ENCODE measurements at places on chromosomes 11 and 22.

GRCh38 chr22:36386900-36387708 lies 663 bp downstream of the MYH9 start:
- H3K27me3 ChIP-seq, result no peaks in the 10 kb centered on the region
- peak; percentile 78 for DNase-seq
- peak overlapping the region; percentile 98 for H3K4me3 ChIP-seq
- H3K4me1 ChIP-seq, result peaks cover 25% of the 10 kb centered on the region
- H3K27ac ChIP-seq, result peak overlapping the region; percentile 99

DNA sequence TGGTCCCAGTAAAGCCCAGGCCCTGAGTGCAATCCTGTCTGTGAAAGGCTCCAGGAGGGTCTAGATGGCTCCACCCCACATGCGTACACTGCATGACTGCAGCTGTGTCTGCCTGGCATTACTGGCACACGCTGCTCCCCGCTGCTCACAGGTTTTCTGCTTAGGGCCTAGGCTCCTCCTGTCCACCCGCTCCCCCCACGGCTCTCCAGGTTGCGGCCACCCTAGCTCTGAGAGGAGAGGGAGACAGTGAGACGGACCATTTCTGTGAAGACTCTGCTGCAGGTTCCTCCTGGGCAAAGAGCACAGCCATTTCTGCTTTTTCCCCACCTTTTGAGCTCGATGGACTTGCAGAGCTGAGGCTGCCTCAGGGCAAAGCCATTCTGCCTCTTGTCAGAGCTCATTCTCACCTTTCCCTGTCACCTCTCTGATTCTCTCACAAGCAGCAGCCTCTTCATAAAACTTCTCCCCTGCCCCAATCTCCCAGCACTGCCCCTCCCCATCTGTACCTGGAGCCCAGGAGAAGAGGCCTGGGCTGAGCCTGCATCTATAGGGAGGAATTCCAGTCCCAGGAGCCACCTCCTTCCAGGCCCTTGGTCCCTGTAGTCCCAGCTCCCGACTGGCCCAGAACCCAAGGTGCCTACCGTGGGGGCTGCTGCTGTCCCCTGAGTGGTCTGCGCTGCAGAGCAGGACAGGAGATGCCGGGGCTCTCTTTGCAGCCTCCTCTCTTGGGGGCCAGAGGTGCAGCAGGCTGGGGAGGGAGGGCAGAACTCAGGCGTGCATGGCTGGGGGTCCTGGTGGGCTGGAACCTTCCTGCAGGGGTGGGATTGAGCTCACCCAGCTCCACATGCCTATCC lies 433.7 kb upstream of the B3GAT1 start:
- peaks cover 3% of the 10 kb centered on the region for H3K27me3 ChIP-seq
- no peaks in the 10 kb centered on the region for H3K36me3 ChIP-seq
- H3K4me1 ChIP-seq, result no peaks in the 10 kb centered on the region
- no peak overlapping the region for H3K27ac ChIP-seq

GRCh38 chr22:44145544-44145943 lies 35.2 kb upstream of the PARVG start:
- peak overlapping the region; percentile 78 for H3K27ac ChIP-seq
- H3K4me1 ChIP-seq, result peaks cover 4% of the 10 kb centered on the region
- H3K4me3 ChIP-seq, result no peak overlapping the region
- H3K27me3 ChIP-seq, result no peaks in the 10 kb centered on the region
- peaks cover 44% of the 10 kb centered on the region for H3K36me3 ChIP-seq
- DNase-seq, result peak; percentile 46

- DNase-seq, result no peak
- H3K4me1 ChIP-seq, result no peaks in the 10 kb centered on the region
- H3K36me3 ChIP-seq, result no peaks in the 10 kb centered on the region
- H3K27ac ChIP-seq, result no peak overlapping the region
- no peak overlapping the region for H3K4me3 ChIP-seq
These were observed 462.8 kb downstream of the FAM181B start for GRCh38 chr11:82270870-82271269.

- no peaks in the 10 kb centered on the region for H3K36me3 ChIP-seq
- H3K27me3 ChIP-seq, result no peaks in the 10 kb centered on the region
- H3K27ac ChIP-seq, result no peak overlapping the region
- no peak overlapping the region for H3K4me3 ChIP-seq
- no peak for DNase-seq
These were observed 10.4 kb upstream of the KAT5 start for GRCh38 chr11:65701686-65702085.

GRCh38 chr11:69018924-69019323 lies 5.9 kb upstream of the MRGPRF start:
- H3K27me3 ChIP-seq, result peaks cover 6% of the 10 kb centered on the region
- no peak overlapping the region for H3K4me3 ChIP-seq
- H3K4me1 ChIP-seq, result peaks cover 13% of the 10 kb centered on the region
- H3K27ac ChIP-seq, result no peak overlapping the region
- no peak for DNase-seq
- no peaks in the 10 kb centered on the region for H3K36me3 ChIP-seq

- no peaks in the 10 kb centered on the region for H3K36me3 ChIP-seq
- H3K4me3 ChIP-seq, result no peak overlapping the region
- peak overlapping the region; percentile 75 for H3K27ac ChIP-seq
These were observed 14.4 kb downstream of the TIMP3 start for GRCh38 chr22:32815943-32816342.

- H3K4me1 ChIP-seq, result peaks cover 6% of the 10 kb centered on the region
- H3K36me3 ChIP-seq, result no peaks in the 10 kb centered on the region
- H3K27ac ChIP-seq, result peak overlapping the region; percentile 42
These were observed 28.0 kb downstream of the FADD start for GRCh38 chr11:70230840-70231710.

GRCh38 chr22:40157330-40157945 lies 20.3 kb upstream of the TNRC6B start:
- no peaks in the 10 kb centered on the region for H3K4me1 ChIP-seq
- no peak overlapping the region for H3K27ac ChIP-seq
- no peak for DNase-seq
- H3K27me3 ChIP-seq, result no peaks in the 10 kb centered on the region

GRCh38 chr11:77819921-77820564 lies 479 bp downstream of the RSF1 start:
- H3K27me3 ChIP-seq, result no peaks in the 10 kb centered on the region
- no peaks in the 10 kb centered on the region for H3K36me3 ChIP-seq
- H3K4me1 ChIP-seq, result peaks cover 75% of the 10 kb centered on the region
- peak; percentile 32 for DNase-seq
- H3K4me3 ChIP-seq, result peak overlapping the region; percentile 97

- H3K27ac ChIP-seq, result no peak overlapping the region
- peaks cover 12% of the 10 kb centered on the region for H3K4me1 ChIP-seq
- no peaks in the 10 kb centered on the region for H3K36me3 ChIP-seq
- no peak overlapping the region for H3K4me3 ChIP-seq
These were observed 55.2 kb upstream of the MYEOV start for GRCh38 chr11:69238573-69239351.

DNA sequence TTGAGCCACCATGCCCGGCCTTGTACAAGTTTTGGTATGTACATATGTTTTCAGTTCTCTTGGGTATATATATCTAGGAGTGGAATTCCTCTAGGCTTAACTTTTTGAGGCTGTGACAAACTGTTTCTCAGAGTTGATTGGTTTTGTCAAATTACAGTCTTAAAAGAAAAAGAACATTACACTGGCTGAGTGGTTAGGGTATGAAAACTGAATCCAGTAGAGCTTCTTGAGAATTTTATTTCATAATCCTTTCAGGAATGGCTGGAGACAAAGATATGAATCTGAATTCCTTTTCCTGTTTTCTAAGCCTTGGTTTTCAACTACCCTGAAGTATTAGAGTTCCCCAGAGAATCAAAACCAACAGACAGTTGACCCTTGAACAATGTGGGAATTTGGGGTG lies 6.5 kb downstream of the METTL15 start:
- H3K27me3 ChIP-seq, result no peaks in the 10 kb centered on the region
- no peak for DNase-seq
- H3K36me3 ChIP-seq, result no peaks in the 10 kb centered on the region
- H3K4me3 ChIP-seq, result no peak overlapping the region
- no peak overlapping the region for H3K27ac ChIP-seq

GRCh38 chr22:42841444-42841843 lies 15.6 kb downstream of the ARFGAP3 start:
- H3K4me3 ChIP-seq, result no peak overlapping the region
- no peaks in the 10 kb centered on the region for H3K27me3 ChIP-seq
- no peak overlapping the region for H3K27ac ChIP-seq
- H3K4me1 ChIP-seq, result peaks cover 8% of the 10 kb centered on the region
- DNase-seq, result no peak

DNA sequence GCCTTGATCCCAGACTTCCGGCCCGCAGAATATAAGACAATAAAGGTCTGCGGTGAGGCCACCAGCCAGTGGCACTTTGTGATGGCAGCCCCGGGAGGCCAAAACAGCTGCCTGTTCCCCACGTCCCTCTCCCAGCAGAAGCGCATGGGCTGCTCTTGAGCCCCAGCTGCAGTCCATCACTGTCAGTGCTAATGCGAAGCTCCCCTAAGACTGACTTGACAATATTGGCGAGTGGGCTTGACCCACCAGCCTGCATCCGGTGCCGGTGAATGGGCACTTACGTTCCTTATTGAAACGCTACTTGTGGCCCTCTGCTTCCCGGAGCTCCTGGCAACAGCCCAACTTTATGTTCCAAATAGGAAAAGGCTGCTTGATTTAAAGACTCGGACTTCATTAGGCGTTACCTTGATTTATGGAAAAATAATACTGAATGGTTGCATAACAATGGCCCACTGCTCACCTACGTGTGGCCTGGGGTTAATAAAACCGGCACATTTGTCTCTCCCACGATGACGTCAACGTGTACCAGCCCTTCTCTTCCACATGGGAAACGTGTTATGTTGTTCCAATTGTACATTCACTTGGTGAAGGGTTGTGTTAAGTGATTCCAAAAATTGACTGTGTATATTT lies 93.4 kb upstream of the SEPTIN5 start:
- DNase-seq, result no peak
- H3K27ac ChIP-seq, result peak overlapping the region; percentile 13
- H3K4me3 ChIP-seq, result no peak overlapping the region
- H3K27me3 ChIP-seq, result no peaks in the 10 kb centered on the region

- H3K36me3 ChIP-seq, result no peaks in the 10 kb centered on the region
- H3K27me3 ChIP-seq, result no peaks in the 10 kb centered on the region
- peaks cover 3% of the 10 kb centered on the region for H3K4me1 ChIP-seq
- H3K4me3 ChIP-seq, result no peak overlapping the region
- DNase-seq, result no peak
These were observed 21.3 kb downstream of the KRTAP5-5 start for GRCh38 chr11:1650918-1651262.

GRCh38 chr11:95991545-95991944 lies 67.6 kb upstream of the MTMR2 start:
- H3K36me3 ChIP-seq, result peaks cover 31% of the 10 kb centered on the region
- no peak overlapping the region for H3K4me3 ChIP-seq
- H3K27ac ChIP-seq, result no peak overlapping the region
- peaks cover under 1% of the 10 kb centered on the region for H3K4me1 ChIP-seq
- no peak for DNase-seq

DNA sequence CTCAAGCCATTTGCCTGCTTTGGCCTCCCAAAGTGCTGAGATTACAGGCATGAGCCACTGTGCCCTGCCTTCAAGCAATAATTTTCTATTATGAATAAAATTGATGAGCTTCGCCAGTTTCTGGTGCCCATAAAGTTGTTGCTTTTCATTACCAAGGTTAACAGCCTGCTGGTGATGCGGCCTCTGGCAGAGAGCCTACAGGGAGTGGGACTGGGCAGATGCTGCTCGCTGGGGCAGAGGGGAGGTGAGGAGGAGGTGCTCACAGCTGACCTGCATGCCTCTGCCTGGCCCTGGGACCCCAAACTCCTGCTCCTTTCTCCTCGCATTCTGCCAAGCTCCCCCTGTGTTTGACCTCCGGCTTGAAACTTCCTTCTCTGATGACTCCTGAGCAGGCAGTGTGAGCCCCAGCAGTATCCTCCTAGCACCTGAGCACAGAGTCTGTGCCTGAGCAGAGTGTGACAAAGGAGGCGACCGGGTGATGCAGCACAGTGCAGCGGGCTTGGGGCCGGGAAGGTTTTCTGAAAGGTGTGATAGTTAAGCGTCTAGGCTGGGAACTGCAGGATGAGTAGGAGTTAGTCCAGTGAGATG lies 56.1 kb upstream of the B3GAT1 start:
- H3K27me3 ChIP-seq, result peaks cover 75% of the 10 kb centered on the region
- H3K4me1 ChIP-seq, result no peaks in the 10 kb centered on the region
- H3K36me3 ChIP-seq, result no peaks in the 10 kb centered on the region
- no peak overlapping the region for H3K27ac ChIP-seq

GRCh38 chr11:6927030-6927617 lies 898 bp downstream of the ZNF215 start:
- no peaks in the 10 kb centered on the region for H3K36me3 ChIP-seq
- DNase-seq, result no peak
- H3K4me1 ChIP-seq, result peaks cover 8% of the 10 kb centered on the region
- no peak overlapping the region for H3K27ac ChIP-seq
- H3K4me3 ChIP-seq, result peak overlapping the region; percentile 62
- peaks cover 27% of the 10 kb centered on the region for H3K27me3 ChIP-seq

GRCh38 chr22:30541961-30542810 lies 4.4 kb downstream of the SEC14L6 start:
- no peak for DNase-seq
- H3K36me3 ChIP-seq, result no peaks in the 10 kb centered on the region
- H3K27me3 ChIP-seq, result peaks cover 62% of the 10 kb centered on the region
- no peak overlapping the region for H3K27ac ChIP-seq

DNA sequence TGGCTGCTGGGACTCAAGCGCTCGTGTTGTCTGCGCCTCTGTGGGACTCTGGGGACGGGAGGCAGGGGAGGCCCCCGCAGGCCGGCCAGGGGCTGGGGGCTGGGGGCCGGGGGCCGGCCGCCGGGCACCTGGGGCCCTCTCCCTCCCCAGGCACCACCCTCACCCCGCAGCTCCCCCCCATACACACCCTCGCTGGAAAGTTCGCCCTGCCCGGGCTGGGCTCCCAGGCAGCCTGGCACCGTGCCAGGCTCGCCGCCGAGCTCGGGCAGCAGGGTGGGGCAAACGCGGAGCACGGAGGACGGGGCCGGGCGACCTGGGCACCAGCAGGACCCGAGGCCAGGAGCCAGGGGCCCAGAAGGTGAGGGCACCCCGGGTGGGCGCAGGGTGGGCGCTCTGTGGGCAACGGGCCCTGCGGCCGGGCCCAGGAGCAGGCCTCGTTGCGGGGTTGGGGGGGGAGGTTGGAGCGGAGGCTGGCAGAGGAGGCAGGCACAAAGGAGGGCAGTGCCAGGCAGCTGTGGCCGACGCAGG lies 76.7 kb upstream of the WNT7B start:
- H3K4me3 ChIP-seq, result peak overlapping the region; percentile 87
- DNase-seq, result peak; percentile 80
- H3K4me1 ChIP-seq, result peaks cover 76% of the 10 kb centered on the region

- no peaks in the 10 kb centered on the region for H3K36me3 ChIP-seq
- H3K27ac ChIP-seq, result no peak overlapping the region
- no peak for DNase-seq
- H3K27me3 ChIP-seq, result no peaks in the 10 kb centered on the region
- H3K4me1 ChIP-seq, result no peaks in the 10 kb centered on the region
These were observed 80.3 kb upstream of the SHISAL1 start for GRCh38 chr22:44393066-44393465.
